NCI-H1417 treated with DMSO at 0.1 percent for 48 hours (cell line): ENCODE measurements at places on chromosomes 2 and 18.

- no peak for DNase-seq
Observed at GRCh38 chr2:61948661-61949457, 43.4 kb downstream of the COMMD1 start.

GRCh38 chr18:52376104-52376503 lies 36.1 kb downstream of the DCC start:
- DNase-seq, result no peak

GRCh38 chr18:8627540-8627939 lies 18.3 kb downstream of the RAB12 start:
- DNase-seq, result no peak

GRCh38 chr2:38947241-38948239 lies 57.9 kb downstream of the ARHGEF33 start:
- peak; percentile 49 for DNase-seq

- no peak for DNase-seq
Observed at GRCh38 chr2:191756761-191757160, 78.8 kb downstream of the NABP1 start.

- no peak for DNase-seq
Observed at GRCh38 chr18:3649633-3650426, 199.9 kb downstream of the TGIF1 start.

GRCh38 chr2:173104156-173104555 lies 28.5 kb downstream of the MAP3K20 start:
- no peak for DNase-seq

DNA sequence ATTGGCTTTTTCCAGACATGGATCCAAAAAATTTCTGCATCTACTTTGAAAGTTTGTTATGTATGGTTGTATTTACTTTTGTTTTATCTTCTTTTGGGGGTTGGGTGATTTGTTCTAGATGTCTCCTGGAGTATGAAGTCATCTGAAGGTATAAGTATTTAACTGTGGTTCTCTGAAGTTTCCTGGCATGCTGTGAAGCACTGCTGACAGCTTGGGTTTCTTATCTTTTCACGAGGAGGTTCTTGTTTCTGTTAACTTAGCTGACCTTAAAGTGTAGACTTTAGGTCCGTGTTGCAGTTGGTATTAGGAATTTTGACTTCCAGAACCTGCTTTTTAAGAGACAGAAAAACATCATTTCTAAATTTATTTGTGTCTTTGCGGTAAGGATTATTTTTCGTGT lies 15.9 kb downstream of the GLS start:
- no peak for DNase-seq

DNA sequence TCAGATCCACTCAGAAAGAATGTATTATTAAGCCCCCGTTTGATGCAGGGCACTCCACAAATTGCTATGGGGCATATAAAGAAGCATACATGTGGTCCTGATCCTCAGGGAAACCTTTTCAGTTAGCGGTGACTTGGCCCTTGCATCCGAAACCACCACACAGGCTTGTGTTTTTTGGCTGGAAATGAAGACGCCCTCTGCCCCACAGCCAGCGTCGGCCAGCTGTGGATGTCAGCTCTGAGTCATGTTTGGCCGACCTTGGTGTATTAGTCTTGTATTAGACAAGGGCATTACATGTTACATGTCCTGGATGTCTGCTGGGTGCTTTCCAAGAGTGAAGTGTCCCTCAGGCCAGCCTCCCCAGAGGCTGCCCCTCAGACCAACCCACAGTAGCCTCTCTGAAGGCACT lies 107.6 kb upstream of the MAP3K20 start:
- DNase-seq, result no peak

DNA sequence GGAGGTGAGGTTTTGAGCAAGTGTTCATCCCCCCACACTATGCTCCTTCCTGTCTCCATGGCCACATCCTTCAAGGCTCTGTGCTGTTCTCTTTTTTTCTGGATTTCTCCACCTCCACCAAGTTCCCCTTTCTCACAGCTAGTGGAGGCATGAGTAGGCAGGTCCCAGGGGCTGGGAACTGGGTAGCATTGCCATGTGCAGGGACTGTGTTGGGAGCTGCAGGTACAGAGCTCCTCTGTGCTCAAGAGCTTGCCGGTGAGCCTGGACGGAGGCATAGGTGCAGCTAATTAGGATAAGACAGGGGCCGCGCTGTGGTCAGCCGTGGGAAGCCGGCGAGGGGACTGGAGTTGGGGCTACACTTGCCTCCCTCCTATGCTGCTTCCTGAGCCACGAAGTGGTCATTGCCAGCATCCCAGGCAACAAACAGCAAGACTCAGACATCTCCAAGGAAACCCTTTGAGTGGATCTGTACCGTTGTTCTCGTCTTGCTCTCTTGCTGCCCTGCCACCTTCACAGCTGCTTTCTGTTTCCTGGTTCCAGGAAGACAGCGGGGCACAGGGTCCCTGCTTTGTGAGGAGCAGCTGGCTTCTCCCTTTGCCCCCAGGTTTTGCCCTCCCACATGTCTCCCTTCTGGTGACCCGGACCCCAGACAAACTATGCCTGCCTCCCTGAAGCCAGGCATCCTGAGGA lies 36.9 kb downstream of the ATOH8 start:
- no peak for DNase-seq

GRCh38 chr2:197148401-197148800 lies 162.2 kb downstream of the ANKRD44 start:
- no peak for DNase-seq

- DNase-seq, result no peak
Observed at GRCh38 chr2:61713457-61713856, 140.4 kb downstream of the FAM161A start.

DNA sequence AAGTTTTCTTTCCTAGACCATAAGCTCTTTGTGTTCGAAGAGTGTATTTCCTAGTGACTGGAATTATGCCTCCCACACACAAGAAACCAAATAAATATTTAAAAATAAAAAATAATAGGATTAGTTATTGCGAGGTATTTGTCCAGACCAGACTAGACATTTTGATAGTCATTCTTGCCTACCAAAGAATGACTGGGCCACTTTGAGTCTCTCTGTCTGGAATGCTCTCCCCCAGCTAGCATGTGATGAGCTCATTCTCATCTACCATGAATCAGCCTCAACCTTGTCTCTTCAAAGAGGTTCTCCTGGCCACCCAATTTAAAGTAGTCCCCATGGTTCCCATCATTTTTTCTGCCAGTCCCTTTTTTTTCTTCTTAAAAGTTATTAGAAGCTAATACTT lies 13.9 kb upstream of the DSC1 start:
- no peak for DNase-seq

DNA sequence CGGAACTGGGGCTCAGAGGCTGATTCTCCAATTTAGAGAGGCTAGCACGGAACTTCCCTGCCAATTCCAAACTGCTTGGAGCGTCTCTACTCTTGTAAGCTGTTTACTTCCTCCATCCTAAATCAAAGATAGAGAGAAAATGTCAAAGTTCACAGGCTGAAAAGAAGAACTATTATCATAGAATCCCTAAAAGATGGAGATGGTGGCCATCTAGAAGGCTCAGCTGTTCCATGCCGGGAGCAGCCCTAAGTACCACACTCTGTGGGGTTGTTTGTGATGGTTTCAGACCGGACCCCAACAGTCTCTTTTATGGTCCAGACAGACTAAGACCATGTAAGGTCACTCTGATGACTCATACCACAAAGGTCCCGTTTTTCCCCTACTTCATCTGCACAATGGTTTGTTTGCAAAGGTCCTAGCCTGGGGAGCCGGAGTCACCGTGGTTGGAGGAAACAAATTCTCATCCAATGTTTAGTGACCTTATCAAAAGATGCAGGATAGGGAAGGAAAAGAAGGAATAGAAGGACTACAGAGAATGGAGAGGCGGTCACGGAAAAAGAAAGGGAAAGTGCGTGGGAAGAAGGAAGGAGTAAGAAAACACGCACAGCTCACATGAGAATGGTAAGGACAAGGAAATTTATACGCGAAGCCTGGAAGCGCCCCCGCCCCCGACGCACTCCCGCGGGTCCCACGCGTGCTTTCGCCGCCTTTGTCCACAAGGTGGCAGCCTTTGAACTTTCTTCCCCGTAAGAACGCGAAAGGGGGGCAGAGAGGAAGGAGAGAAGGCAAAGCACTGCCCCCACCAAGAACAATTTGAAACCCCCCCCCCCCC lies 453 bp upstream of the ANTXR1 start:
- peak; percentile 32 for DNase-seq

GRCh38 chr2:24707143-24707542 lies 86.0 kb downstream of the PTRHD1 start:
- no peak for DNase-seq

GRCh38 chr2:208389940-208390339 lies 16.7 kb upstream of the PTH2R start:
- no peak for DNase-seq

GRCh38 chr18:45541421-45541820 lies 73.9 kb upstream of the SLC14A2 start:
- DNase-seq, result no peak

GRCh38 chr2:240371129-240372000 lies 64.1 kb upstream of the GPC1 start:
- DNase-seq, result no peak

DNA sequence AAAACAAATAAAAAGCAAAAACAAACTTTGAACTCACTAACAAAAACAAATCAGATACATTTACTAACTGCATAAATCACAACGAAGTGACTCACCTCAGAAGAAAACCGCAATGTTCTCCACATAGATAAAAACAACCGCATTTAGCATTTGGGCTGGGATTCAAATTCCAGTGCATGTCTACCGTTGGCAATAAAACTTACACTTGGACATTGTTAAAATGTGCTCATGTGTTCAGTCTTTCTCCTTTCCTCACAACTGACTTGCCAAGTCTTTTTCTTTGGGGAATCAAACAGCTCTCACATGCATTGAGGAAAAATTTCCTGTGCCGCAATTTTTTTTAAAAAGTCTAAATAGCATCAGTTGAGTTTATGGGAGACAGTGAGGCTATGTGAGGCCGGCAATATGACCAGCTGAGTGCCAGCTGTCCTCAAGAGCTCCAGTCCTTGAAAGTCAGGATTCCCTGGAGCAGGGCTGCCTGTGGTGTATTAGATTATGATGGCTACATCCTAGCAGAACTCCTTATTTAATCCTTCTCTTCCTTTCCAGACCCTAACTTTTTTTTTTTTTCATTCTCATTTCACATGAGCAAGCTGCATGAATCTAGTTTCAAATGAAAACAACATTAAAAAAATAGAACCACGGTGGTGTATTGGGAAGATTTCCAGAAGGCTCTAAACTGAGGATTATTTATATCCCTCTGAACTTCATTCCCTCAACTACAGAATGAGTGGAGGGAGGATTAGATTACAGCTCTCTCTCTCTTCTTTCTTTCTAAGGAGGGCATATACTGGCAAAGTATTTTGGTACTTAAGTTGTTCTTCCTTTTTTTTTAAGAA lies 70.2 kb upstream of the MEIS1 start:
- DNase-seq, result no peak

DNA sequence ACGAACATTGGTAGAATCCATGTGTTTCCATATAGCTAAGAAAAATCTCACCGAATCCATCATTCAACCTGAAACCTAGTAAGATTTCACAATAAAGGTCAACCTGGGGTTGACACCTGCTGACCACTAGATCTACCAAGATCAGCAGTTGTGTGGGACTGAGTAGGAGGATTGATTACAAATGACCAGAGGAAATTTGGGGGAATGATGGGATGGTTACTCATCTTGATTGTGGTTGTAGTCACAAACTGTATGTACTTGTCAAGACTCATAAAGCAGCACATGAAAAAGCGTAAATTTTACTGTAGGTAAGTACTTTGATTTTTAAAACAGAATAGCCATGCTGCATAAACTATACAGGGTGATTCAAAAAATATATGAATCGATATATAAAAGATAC lies 14.7 kb downstream of the DAPL1 start:
- no peak for DNase-seq

- DNase-seq, result no peak
Observed at GRCh38 chr2:38702413-38702812, 36.5 kb downstream of the GALM start.

DNA sequence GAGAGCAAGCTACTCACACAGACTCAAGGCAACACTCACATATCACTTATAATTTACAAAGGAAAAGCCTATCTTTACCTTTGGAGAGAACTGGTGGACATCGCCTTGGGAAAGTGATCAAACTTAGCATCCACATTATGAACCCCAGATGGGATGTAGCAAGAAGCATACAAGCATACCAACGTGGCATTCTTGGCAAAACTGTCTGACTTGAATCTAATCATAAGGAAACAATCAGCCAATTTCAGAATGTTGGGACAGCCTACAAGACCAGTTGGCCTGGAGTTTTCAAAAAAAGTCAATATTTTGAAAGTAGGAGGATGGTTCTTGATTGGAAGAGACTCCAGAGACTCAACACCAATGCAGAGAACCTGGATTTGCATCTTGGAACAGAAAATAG lies 79.1 kb upstream of the PMAIP1 start:
- no peak for DNase-seq

DNA sequence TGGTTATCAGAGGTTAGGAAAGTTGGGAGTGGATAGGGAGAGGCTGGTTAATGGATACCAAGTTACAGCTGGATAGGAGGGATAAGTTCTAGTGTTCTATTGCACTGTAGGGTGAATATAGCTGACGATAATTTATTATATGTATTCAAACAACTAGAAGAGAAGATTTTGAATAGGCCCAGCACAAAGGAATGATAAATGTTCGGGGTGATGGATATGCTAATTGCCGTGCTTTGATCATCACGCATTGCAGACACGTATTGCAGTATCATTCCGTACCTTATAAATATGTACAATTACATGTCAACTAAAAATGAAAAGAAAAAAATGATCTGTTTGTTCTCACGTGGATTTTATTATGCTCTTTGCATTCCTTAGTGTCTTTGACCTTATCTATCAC lies 369.2 kb upstream of the PKDCC start:
- DNase-seq, result no peak

GRCh38 chr2:70941186-70941585 lies 5.5 kb downstream of the ATP6V1B1 start:
- DNase-seq, result no peak

- DNase-seq, result no peak
Observed at GRCh38 chr2:88696611-88697010, 5.1 kb downstream of the RPIA start.

GRCh38 chr2:202060218-202060617 lies 12.8 kb upstream of the KIAA2012 start:
- DNase-seq, result no peak

DNA sequence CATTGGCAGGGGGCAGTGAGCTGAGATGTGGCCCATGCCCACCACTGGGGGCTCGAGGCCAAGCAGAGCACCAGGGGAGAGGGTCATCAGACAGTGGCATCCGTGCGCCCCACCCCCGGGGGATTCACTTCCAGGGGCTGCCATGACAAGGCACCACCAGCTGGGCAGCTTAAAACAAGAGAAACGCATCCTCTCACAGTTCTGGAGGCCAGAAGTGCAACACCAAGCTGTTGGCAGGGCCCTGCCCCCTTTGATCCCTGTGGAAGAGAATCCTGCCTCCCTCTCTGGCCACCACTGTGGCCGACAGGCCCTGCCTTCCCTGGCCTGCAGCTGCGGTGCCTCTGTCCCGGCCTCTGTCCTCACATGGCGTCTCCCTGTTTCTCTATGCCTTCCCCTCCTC lies 187.7 kb upstream of the ID2 start:
- DNase-seq, result no peak

DNA sequence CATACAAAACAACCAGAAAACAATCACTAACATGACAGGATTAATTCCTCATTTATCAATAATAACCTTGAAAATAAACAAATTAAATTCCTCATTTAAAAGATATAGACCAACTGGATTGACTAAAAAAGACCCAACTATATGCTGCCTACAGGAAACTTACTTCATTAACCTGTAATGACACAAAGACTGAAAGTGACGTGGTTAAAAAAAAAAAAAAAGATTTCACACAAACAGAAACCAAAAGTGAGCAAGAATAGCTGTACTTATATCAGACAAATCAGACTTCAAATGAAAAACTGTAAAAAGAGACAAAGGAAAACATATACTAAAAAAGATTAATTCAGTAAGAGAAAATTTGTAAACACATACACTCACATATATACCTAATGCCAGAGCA lies 201.2 kb downstream of the CCDC178 start:
- DNase-seq, result no peak
